ENCODE measurements at places on chromosomes 12 and 14.

DNA sequence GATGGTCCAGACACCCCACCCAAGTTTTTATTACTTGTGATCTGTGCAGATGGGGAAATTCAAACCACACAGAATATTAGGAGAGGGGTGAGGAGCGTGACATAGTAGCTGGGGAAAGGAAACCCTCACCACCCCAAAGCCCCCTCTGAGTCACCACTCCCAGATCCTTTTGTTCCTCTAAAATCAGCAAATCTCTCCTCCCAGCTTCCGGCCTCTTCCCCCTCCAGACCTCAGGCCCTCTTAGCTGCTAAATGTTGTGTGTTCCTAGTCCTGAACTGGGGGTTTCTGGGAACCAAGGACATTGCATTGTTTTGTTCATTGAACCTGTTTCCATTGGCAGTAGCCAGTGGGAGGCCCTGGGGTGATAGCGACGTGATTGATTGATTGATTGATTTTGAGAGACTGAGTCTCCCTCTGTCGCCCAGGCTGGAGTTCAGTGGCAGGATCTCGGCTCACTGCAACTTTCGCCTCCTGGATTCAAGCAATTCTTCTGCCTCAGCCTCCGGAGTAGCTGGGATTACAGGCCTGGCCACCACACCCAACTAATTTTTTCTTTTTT is 5.9 kb upstream of the ORAI1 start:
- no peak for DNase-seq

- DNase-seq: no peak
Observed at GRCh38 chr12:120346681-120347080, 19.1 kb upstream of the PLA2G1B start.

- no peak for DNase-seq
Observed at GRCh38 chr14:75800792-75801191, 139.7 kb downstream of the TTLL5 start.

DNA sequence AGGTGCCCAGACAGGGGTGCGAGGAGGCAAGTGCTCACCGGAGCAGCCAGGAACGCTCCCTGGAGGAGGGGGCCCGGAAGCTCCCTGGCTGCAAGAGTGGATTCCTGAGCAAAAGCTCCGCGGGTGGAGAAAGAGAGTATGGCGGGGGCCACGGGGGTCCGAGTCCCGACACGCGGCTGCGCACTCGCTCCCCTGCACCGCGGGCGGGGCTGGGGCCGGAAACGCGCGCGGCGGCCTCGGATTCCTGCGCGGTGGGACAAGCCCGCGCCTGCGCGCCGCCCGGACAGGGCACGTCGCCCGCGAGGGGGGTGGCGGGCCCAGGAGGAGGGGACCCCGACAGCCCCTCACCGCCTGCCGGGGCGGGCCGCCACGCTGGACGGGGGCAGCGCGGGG is 27.8 kb upstream of the GPR132 start:
- DNase-seq: no peak

- peak; percentile 4 for DNase-seq
Observed at GRCh38 chr12:18430425-18431048, 169.2 kb downstream of the PIK3C2G start.

DNA sequence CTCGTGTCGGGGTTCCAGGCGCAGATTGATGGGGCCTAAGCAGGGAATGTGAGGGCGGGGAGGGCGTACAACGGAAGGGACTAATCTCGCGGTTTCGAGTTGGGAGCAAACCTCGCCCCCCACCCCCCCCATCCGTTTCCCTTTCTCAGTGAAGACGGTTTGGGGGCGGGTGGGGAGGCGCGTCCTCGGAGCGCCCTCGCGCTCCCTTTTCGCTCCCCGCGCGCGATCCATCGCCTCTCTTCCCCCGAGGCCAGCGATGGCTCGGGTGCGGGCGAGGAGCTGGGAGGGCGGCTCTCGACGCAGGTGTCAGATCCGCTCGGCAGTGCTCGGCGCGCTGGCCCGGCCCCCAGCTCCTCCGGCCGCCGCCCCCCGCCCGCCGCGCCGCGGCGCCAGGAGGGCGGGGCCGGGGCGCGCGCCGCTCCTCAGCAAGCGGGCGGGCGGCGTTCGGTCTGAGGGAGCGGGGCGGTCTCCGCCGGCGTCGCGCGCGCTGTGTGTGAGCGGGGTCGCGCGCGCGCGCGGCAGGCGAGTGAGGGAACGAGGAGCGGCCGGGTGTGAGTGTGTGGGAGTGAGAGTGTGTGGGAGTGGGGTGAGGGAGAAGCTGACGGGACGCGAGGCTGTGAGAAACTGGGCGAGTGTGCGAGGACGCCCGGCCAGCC is at the start of gene RIMKLB:
Gene RIMKLB, plus strand, starts transcription at position 516 of the 656 bp plus-strand sequence. CDS start 15,876 bp downstream, outside the sequence.
- DNase-seq: no peak

DNA sequence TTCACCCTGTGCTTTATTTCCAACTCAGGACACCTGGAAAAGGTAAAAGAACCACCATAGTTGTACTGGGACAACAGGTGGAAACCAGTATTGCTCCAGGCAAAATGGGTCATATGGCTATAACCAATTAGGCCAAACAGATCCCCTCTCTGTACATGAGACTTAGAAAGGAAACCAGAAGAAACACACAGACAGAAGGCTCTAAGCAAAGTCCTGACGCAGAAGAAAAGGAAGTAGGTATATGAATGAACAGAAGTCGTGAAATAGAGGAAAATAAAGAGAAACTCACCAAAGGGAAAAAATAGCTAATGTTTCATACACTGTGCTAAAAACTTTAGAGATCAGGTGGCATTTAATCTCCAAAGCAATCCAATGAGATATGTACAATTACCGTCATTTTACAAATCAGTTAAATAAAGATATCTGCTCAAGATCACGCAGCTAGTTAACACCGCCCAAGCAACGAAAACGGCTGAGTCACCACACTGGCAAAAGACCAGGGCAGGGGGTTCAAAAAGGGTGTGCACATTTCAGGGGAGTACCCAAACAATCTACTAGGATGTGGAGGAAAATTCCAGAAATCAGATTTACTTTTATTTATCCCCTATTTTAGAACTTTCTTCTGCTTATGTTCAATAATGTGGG is 82.3 kb downstream of the ITPR2 start:
- DNase-seq: no peak

GRCh38 chr12:100199023-100199346 is 1.6 kb upstream of the ACTR6 start:
- no peak for DNase-seq

DNA sequence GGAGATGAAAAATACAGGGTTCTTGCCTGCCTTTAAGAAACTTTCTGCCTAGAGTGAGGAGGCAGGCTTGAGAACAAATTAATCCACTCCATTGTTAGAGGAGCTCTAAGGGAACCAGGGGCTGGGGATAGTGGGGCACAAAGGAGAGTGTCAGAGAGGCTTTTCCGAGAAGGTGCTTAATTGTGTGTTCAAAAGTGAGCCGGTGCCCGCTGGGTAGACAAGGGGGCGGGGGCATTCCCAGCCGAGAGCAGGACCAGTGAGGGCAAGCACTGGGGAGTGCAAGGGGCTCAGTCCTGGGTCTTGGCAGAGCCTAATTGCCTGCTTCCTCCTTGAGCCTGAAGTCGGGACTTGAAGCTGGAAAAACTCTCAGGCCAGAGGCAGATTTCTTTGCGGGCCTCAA is 377.4 kb downstream of the ETNK1 start:
- DNase-seq: no peak

DNA sequence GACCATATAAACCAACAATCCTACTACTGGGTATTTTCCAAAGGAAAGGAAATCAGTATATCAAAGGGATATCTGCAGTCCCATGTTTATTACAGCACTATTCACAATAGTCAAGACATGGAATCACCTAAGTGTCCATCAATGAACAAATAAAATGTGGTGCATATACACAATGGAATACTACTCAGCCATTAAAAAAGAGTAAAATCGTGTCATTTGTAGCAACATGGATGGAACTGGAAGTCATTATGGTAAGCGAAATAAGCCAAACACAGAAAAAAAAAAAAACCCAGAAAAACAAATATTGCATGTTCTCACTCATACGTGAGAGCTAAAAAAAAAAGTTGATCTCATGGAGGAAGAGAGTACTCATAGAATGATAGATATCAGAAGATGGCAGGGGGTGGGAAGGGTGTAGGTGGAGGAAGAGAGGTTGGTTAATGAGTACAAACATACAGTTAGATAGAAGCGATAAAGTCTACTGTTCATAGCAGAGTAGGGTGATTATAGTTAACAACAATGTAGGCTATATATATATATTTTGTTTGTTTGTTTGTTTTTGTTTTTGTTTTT is 49.3 kb downstream of the BCAT1 start:
- DNase-seq: no peak

DNA sequence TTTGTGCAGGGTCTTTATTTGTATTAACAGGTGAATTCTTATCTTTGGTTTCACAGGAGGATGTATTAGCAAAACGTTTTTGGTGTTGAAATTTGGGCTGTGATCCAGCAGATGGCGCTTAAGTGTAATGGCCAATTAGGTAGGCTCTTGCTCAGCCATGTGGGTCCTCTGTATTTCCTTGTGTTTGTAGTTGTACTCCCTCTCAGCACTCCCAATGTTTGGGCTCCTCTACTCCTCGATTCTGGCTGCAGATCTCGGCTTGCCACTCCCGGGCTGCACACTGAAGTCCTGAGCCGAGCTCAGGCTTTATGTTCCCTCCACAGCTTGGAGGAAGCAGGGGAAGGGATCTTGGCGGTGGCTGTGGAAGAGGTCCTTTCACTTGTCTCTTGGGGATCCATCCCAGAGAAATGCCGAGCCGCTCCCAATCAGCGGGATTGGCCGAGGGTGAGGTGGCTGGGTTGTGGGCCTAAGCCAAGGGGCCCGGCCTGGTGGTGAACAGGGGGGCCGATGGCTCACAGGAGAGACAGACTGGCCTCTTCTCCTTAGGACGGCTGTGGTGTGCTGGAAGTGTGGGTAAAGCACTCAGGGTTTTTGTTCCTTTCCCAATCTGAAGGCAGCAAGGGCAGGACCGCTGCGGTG is 133.7 kb downstream of the AEBP2 start:
- DNase-seq: peak; percentile 74

DNA sequence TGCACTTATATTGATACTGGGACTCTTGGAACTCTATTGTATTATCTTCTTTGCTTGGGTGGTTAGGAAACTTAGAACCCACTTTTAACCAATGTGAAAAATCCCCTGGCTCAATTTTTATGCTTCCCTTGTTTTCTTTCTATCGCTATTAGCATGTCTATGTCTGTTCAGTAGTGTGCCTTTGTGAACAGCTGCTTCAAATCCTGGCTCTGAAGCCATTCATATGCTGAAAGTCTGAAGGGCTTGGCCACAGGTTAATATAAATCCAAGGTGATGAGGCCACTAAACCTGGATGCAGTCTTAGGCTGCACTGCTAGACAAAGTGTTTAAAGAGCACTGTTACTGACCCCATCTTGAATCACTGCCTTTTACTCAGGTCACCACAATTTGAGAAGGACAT is 94.9 kb upstream of the RIC8B start:
- DNase-seq: no peak

GRCh38 chr14:65936342-65936975 is 523.9 kb downstream of the FUT8 start:
- DNase-seq: no peak

- DNase-seq: no peak
Observed at GRCh38 chr12:121712461-121713256, at the start of gene TMEM120B. TSS of gene TMEM120B (plus strand) at chr12:121712752. CDS start at chr12:121712896, 144 bp downstream.

- no peak for DNase-seq
Observed at GRCh38 chr12:131408484-131408883, 302.4 kb upstream of the SFSWAP start.

GRCh38 chr12:4271717-4272423 is 1.7 kb upstream of the CCND2 start:
- no peak for DNase-seq

GRCh38 chr12:48265777-48266176 is 62.7 kb upstream of the OR10AD1 start:
- no peak for DNase-seq

GRCh38 chr14:95132760-95133159 is 24.6 kb downstream of the DICER1 start:
- no peak for DNase-seq

GRCh38 chr14:97366400-97366799 is 569.2 kb downstream of the VRK1 start:
- no peak for DNase-seq

- DNase-seq: no peak
Observed at GRCh38 chr14:101737414-101738339, 23.8 kb upstream of the PPP2R5C start.

- DNase-seq: no peak
Observed at GRCh38 chr14:72616294-72616693, 277.6 kb downstream of the DPF3 start.

- no peak for DNase-seq
Observed at GRCh38 chr14:34593740-34594375, 36.1 kb downstream of the SNX6 start.

- DNase-seq: peak; percentile 39
Observed at GRCh38 chr12:9925705-9926393, 6.3 kb downstream of the CLEC2A start.

GRCh38 chr12:75979181-75979580 is 52.4 kb downstream of the PHLDA1 start:
- peak; percentile 73 for DNase-seq

GRCh38 chr12:5900076-5900475 is 45.0 kb downstream of the ANO2 start:
- DNase-seq: no peak

DNA sequence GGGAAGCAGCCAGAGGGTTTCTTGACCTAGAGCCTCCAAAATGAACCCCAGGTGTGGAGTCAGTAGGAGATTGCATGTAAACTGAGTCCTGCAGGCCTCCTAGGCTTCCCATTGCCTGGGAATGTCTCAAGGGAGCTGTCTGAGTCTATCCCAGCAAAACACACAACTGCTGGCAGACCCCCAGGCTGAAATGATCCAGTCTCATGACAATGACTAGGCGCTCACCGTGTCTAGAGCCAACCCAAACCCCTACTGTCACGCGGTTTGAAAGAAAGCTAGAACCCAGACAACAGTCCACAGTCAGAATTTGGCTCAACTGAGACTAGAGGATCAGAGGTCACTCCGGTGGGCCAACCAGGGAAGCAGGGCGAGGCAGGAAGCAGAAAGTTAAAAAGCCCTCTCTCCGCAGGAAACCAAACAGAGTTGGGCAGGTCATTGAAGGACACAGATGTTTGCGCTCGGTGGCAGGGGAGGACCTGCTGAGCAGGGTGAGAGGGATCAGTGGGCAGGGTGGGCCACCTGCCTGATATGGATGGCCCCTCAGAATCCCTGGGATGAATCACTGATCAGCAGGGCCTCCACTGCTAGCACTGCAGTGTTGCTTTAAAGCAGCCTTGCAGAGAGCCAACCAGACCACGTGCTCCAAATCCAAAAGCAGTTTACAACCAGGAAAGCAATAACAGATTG is 23.8 kb downstream of the ACTN1 start:
- no peak for DNase-seq

All from glomerular endothelial cell (primary cell).